AG04449 (cell line): ENCODE measurements at places on chromosomes 5 and 9.

- no peak for DNase-seq
Observed at GRCh38 chr5:34051374-34051980, 8.5 kb upstream of the C1QTNF3 start.

GRCh38 chr9:95644377-95644776 lies 127.6 kb upstream of the PTCH1 start:
- DNase-seq: no peak

GRCh38 chr5:136037001-136037705 lies 8.4 kb downstream of the TGFBI start:
- DNase-seq: no peak

DNA sequence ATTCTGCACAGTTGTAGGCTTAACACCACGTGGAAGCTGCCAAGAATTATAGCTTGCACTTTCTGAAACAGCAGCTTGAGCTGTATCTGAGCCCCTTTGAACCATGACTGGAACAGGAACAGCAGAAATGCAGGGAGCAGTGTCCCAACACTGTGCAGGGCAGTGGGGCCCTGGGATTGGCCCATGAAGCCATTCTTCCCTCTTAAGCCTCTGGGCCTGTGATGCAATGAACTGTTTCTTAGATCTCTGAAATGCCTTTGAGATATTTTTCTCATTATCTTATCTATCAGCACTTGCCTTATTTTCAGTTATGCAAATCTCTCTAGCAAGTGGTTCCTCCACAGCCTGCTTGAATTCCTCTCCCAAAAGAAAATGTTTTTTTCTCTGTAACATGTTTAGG lies 87.0 kb upstream of the MTAP start:
- DNase-seq: no peak

DNA sequence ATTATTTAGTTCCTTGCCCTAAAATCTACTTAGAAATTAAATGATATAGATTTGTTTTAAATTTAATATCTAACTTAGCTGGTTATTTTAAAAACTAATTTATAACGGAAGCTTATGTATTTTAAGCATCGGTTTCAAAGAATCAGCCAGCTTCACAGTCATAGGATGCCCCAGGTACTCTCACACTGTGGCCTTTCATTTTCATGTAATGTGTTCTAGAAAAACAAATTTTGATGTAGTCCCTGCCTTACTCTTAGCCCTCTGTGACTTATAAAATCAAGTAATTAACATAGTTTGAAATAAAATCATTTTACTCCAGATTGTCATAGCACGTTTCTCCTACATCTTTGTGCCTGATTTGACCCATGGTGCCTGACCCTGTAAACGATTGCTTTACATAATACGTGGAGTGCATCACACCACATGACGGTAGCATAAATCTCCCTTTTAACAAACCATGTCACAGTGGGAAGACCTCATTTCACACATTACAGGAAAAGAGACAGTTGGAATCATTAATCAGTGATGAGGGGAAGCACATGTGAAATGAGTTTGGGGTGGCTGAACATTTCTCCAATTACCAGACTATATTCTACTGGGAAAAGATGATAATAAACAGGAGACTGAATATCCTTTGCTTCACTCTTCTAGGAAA lies 731.5 kb upstream of the CDH9 start:
- DNase-seq: no peak

DNA sequence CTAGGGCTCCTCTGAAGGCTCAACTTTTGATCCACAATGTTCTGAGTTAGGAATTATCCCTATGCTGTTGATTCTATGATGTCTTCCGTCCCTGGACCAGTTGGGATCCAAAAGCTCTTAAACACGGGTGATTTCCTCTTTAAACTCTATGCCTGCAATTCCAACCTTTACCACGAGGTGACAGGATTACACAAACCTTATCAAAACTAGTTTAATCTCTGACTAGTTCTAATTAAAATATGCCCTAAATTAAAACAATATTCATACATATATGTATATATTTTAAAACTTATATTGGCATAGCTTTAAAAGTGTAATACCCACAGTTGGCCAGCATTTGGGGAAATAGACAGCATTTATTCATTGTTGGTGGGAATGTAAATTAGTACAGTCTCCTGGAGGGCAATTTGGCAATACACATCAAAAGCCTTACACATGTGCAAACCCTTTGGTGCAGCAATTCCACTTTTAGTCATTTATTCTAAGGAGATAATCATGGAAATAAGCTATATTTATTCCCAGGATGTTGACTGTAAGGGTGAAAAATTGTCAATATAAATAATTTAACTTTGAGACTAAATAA lies 51.6 kb upstream of the PHYKPL start:
- DNase-seq: no peak

DNA sequence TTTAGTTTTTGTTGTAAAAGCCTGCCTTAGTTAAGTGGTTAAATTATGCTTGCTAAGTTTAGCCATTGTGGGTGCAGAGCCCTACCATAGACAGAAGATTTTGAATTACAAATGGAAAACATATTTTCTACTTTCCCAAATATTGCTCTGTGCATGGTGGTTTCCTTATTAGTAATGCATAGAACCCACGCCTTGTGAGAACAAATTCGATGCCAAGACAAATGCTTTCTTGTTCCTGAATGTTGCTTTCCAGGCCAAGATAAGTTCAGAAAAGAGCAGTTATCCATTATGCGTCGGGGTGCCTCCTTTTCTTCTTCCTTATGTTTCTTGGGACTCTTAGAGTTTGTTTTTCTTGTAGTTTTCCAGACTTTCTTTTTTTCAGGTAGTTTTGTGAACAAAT lies 31.0 kb upstream of the GARNL3 start:
- DNase-seq: no peak

DNA sequence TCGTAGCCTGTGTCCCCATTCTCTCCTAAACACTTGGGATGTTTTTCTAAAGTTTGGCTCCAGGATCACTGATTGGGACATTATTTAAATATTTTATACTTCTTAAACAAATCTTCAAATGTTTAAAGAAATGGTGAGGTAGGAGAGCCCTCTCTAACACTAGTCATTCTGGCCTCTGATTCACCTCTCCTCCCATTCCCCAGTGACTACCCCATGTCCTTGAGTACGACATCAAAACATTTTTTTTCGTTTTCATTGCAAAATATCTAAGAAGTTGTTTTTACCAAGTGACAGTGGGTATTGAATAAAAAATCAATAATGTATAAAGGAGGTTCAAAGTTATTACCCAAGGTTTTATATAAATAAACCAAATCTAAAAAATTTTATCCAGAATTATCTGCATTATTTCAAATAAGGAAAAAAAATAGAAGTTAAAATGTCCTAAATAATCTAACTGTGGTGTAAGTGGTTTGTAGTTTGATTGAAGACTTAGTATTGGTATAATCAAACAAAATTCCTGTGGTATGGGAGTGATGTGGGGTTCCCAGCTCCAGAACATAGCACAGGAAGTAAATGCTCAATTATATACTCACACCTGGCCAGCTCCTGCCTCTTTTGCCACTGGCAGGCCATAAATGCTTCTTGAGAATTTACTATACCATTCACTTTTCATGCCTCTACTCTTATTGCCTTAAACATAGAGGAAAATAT lies 51.1 kb downstream of the MAST4 start:
- no peak for DNase-seq

GRCh38 chr9:5917888-5918287 lies 27.2 kb downstream of the MLANA start:
- no peak for DNase-seq

DNA sequence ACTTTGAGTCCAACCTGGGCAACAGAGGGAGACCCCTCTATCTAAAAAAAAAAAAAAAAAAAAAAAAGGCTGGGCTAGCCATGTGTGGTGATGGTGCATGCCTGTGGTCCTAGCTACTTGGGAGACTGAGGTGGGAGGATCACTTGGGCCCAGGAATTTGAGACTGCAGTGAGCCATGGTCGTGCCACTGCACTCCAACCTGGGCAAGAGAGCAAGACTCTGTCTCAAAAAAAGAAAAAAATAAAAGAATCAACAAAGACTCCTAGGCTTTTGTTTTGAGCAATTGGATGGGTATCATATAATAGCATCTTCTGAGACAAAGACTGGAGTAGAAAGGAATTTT lies 481.7 kb upstream of the PAPPA start:
- DNase-seq: no peak

DNA sequence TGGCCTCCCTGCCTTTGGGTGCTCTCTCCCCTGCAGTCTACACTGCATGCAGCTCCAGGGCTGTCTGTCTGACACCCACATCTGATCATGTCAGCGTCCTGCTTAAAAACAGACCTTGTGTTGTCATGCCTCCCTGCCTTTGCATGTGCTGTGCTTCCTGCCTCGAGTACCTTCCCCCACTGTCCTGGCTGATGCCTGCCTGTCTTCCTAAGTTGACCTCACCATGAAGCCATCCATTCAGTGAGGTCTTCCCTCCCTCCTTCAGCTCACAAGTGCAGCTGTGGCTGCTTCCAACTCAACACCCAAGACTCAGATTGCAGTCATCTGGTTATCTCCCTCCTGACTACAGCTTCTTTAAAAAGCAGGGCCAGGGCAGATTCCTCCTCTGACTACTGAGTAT lies 5.5 kb downstream of the ANGPTL2 start:
- no peak for DNase-seq

- peak; percentile 72 for DNase-seq
Observed at GRCh38 chr5:14806456-14806855, 65.1 kb downstream of the ANKH start.

DNA sequence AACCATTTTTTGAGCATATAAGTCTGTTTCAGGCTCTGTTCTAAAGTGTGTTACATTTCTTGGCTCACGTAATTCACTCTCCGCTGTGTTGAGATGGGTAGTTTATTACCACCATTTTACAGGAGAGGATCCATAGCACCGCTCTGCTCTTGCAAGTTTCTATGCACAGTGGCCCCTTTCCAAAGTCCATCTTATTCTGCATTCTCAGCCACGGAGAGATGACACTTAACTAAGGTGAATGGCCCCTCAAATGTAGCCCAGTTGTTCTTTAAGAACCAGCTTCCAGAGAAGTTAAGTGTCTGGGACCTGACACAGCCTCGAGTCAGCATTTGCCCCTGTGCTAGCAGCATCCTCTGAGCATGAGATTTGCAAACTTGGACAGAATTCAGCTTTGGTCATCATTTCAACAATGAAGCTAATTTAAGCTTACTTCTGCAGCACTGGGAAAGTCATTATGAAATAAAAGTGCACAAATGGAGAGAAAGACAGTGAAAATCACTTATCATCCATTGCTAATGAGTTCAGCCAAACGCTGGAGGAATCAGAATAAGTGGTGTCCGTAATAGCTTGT lies 61.9 kb downstream of the FAM78A start:
- DNase-seq: no peak

DNA sequence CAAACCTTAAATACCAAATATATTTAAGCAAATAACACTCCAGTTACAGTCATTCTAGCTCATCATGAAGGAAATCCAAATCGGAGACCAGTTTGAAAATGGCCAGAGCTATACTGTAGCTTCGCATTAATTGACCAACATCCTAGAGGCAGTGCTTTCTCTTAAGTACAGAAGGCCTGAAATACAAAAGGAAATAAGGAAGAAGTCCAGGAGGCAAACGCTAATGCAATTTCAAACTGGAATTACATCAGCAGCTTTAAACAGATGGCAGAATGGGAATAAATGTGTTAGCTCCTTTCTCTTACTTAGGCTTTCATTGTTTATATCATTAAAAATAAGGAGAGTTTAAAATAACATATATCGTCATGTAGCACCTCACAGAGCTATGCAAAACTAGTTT lies 197.0 kb downstream of the SEC61B start:
- DNase-seq: no peak

GRCh38 chr9:127020802-127021078 lies 101.7 kb downstream of the ANGPTL2 start:
- no peak for DNase-seq

- no peak for DNase-seq
Observed at GRCh38 chr5:138968601-138969000, 93.5 kb upstream of the LRRTM2 start.

DNA sequence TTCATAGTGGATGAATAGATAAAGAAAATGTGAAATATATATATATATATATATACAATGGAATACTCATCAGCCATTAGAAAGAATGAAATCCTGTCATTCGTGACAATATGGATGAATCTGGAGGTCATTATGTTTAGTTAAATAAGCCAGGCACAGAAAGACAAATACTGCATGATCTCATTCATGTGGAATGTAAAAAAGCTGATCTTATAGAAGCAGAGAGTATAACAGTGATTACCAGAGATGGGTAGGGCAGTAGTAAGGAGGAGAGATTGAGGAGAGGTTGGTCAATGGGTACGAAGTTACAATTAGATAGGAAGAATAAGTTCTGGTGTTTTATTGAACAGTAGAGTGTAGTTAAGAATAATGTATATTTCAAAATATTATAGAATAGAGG lies 19.7 kb upstream of the PCDHAC2 start:
- DNase-seq: no peak

GRCh38 chr5:96404191-96404867 lies 28.7 kb downstream of the PCSK1 start:
- no peak for DNase-seq

GRCh38 chr5:31194892-31195555 lies 1.5 kb downstream of the CDH6 start:
- DNase-seq: no peak

DNA sequence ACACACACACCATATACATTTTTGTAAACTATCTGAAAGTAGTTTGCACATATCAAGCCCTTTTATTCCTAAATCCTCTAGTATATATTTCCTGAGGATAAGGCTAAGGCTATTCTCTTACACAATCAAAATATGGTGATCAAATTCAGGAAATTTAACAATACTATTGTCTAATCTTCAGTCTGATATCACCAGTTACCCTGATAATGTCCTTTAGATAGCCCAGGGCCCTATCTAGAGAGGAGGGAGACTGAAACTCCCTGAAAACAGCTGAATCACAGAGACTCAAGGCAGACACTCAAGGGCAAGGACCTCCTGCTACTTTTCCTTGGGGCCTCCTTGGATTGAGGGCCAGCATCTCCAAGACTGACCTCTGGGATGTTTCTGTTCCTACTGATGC lies 30.4 kb downstream of the PTTG1 start:
- no peak for DNase-seq

GRCh38 chr9:126307322-126308061 lies 19.1 kb upstream of the MVB12B start:
- no peak for DNase-seq

DNA sequence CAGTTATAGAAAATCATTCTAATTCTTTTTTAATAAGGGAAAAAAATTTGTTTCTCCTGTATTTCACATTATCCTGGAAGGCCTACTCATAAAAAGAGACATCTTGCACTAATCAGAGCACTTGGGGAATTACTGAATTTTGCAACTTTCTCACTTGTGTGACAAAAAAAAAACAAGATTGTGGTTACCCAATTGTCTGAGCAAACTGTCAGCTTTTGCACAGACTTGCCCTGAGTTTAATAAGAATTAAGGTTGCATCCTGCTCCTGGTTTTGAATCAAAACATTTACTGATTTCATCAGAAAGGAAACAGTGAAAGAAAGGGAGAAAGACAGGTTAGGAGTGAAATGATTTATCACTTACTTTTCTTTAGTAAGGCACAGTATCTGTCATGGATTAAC lies 10.6 kb upstream of the SH3RF2 start:
- peak; percentile 60 for DNase-seq

- no peak for DNase-seq
Observed at GRCh38 chr5:98128846-98129245, 644.6 kb upstream of the RGMB start.
